ENCODE measurements at places on chromosomes 6 and 20. TPM values are rescaled to one million over a fixed set of nuclear protein-coding genes. Genes with fewer than 3 reads are reported as not detected.

The FKBP1A gene
- total RNA-seq, result 178 TPM

The ARMH2 gene
- total RNA-seq, result not detected

The BAG2 gene
- 10.4 TPM for total RNA-seq

The TREM1 gene
- 0.98 TPM for total RNA-seq

The ZC3H12D gene
- not detected for total RNA-seq

The BPIFB1 gene
- not detected for total RNA-seq

The PGC gene
- total RNA-seq, result not detected

The LY6G6F gene
- total RNA-seq, result not detected

The DEFB124 gene
- total RNA-seq, result not detected

The RAB44 gene
- total RNA-seq, result not detected

The PCMT1 gene
- 122 TPM for total RNA-seq

The DYNLT2 gene
- 0.51 TPM for total RNA-seq

The ZNF831 gene
- not detected for total RNA-seq

The TP53RK gene
- 48.1 TPM for total RNA-seq

The MOG gene
- not detected for total RNA-seq

The PNISR gene
- 42.5 TPM for total RNA-seq

The SLC22A2 gene
- not detected for total RNA-seq

GRCh38 chr6:168132531-168133167, 53.6 kb upstream of the FRMD1 start:
- peak; percentile 47 for DNase-seq

- DNase-seq, result peak; percentile 92
Measured at GRCh38 chr6:2959909-2960719, 11.3 kb downstream of the SERPINB6 start.

DNA sequence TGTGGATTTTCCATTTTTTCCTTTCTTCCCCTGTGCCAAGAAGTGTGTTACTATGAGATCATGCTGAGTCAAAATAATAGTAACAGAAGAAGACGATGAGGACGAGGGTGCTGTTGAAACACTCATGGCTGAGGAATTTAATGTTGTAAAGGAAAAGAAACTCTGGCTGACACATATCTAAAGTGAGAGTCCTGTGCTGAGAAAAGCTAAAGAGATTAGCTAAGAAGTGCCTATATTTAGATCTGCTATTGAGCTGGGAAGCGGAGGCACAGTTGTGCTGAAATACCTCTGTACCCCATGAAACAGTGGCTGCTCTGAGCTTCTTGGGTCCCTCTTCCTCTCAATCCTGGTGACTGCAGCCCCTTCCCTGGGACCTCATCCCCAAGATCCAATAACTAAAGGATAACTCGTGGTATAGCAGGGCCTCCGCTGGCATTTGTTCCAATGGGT, 1.1 kb upstream of the SYTL3 start:
- DNase-seq, result peak; percentile 44

DNA sequence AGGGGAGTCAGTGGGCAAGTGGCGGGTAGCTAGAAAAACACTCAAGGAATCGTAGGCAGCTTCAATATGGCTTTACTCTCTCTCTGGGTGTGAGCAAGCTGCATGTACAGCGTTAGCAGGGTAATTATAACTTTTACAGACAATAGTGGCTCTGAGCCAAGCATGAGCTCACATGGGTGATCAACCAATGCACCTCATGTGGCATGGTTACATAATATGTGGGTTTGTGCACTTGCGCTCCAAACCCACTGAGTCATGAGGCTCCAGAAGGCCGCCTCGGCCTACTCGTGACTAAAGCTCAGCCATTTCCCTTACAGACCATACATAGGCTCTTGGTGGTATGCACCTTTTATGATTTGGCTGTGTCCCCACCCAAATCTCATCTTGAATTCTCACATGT, 78.4 kb upstream of the FBXL4 start:
- DNase-seq, result no peak

DNA sequence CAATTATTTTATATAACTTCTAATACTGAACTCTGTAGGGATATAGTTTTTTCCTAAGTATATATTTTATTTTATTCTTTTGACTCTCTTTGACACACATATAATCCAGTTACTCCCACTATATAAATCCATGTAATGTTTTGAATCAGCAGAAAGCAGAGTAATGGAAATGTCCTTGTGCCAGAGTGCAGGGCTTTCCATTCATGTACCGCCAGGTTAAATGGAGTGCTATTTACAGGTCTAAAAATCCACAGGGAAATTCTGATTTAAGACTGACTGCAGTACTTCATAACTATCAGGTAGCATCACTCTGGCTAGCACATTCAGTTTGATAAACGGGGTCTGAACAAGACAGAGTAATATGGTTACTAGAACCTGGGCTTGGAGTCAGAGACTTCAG, 626.8 kb downstream of the COL12A1 start:
- no peak for DNase-seq

GRCh38 chr20:59123011-59123677, 40.5 kb upstream of the ZNF831 start:
- DNase-seq, result no peak

GRCh38 chr6:85460921-85461797, 11.3 kb downstream of the NT5E start:
- peak; percentile 68 for DNase-seq

- DNase-seq, result peak; percentile 93
Measured at GRCh38 chr6:1724616-1725015, 114.9 kb downstream of the FOXC1 start.

DNA sequence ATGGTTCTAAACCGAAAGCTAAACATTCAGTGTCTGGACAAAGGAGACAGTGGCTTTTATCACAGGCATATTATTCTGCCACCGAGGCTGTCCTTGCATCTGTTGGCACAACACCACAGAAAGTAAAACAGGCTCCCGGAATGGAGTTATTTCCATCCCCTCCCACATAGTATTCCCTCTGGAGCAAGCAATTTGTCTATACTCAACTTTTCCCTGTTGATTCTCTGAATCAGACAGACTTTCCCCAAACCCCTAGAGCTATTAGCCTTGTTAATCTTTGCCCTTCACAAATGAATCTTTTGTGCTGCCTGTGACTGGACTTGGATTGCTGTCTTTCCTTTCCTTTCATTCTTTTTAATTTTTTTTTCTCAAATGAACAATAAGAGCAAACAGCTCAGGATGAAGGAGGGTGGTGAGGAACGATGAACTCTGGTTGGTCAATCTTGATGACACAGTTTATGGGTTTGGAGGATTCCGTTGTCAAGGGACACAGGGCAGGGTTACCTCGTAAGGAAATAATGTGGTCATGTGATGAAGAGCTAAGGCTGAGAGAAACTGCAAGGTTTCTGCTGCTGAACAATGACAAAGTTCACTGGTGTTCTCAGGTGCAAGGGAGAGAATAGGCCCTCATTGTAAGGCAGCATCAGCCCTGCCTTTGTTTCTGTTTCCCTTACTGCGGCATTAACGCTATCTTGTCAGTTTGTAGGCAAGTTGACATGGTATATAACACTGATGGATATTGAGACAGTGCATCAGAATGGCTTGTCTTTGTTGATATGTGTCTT, 275.0 kb upstream of the BMP2 start:
- peak; percentile 65 for DNase-seq

- no peak for DNase-seq
Measured at GRCh38 chr6:89547281-89547680, 91.3 kb downstream of the LYRM2 start.

DNA sequence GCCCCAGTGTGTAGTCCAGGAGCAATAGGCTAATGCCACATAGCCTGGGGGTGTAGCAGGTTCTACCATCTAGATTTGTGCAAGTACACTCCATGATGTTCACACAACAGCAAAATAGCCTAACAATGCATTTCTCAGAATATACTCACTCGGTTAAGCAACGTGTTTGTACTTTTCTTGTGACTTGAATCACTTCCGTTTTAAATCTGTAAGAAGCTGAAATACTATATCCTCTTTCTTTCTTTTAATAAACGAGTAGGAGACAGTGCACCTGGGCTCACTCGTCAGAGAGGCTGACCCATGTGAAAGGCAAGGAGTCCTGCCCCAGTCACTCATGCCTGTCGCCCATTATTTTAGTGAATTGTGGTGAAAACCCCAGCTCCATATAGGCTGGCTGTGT, 201.6 kb downstream of the FOXA2 start:
- peak; percentile 74 for DNase-seq

DNA sequence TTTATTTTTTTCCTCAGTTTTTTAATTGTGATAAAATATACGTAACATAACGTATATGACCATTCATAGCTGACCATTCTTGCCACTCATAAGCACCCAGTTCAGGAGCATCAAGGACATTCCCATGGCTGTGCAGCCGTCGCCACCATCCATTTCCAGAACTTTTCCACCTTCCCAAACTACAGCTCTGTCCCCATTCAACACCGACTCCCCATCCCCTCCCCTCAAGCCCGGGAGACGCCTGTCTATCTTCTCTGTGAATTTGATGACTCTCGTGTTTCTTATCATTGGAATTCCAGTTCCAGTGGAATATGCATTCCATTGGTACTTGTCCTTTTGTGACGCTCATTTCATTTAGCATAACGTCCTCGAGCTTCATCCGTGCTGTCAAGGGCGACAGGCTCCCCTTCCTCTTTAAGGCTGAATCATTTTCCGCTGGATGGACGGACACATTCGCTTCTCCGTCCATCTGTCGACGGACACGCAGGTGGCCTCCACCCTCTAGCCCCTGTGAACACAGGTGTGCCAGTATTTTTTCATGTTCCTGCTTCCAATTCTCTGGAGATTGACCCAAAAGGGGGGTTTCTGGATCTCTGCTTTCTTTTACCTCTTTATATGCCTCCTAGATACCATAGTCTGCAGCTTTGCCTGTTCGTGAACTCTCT, 88.1 kb downstream of the YTHDF1 start:
- DNase-seq, result no peak

- DNase-seq, result no peak
Measured at GRCh38 chr20:32235331-32236047, 27.8 kb downstream of the POFUT1 start.

DNA sequence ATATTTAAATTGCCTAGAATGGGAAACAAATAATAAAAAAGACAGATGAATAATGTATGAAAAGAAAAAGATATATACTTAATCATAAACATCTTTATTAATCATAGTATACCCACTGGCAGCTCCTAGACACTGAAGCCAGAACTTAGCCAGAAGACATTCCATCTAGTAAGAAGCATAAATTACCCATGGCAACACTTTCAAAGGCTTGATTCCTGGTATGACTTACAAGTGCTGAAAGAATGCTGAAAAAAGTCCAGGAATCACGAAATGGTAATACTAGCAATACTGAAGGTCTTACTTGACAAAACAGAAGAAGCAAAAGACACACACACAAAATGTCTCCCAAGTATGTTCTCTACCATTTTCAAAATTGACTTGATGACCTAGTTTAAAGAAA, 38.0 kb downstream of the RWDD2A start:
- DNase-seq, result no peak

DNA sequence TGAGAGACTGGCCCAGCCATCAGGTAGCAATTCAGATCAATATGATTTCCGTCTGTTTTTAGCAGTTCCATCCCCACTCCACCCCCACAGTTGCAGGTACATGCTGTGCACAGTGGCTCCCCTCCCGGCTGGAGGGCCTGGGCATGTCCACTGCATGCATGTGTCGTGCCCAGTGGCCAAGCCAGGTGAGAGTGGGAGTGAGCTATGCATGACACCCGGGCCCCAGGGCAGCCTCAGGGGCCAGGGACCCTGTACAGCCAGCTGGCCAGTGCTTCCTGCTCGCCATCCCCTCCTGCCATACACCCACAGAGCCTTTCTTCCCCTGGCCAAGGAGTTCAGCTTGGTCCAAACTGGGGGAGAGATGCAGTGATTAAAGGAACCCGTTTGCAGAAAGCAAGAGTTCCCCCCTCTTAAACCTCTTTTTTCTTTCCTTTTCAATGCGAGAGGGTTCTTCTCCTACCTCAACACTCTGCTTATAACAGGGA, 135.3 kb downstream of the THBS2 start:
- no peak for DNase-seq

DNA sequence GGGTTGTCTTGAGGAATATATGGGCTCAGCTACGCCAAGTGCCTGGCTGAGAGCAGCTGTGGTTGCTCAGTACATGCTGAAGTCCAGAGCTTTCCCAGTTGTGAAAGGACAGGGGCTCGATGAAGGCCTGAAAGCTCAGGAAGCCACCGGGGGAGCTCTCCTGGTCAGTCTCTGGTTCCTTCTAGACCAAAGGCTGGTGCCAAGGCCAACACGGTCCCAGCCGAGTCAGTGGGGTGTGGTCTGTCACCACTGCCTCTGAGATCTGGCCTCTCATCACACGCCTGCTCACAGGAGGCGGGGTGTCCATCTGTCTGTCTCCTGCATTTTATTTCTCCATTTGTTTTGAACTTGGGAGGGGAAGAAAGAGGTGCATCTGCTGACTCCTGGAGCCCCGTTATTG, 4.9 kb upstream of the FAM83C start:
- DNase-seq, result peak; percentile 56

GRCh38 chr6:4178737-4179333, 43.5 kb upstream of the ECI2 start:
- no peak for DNase-seq

DNA sequence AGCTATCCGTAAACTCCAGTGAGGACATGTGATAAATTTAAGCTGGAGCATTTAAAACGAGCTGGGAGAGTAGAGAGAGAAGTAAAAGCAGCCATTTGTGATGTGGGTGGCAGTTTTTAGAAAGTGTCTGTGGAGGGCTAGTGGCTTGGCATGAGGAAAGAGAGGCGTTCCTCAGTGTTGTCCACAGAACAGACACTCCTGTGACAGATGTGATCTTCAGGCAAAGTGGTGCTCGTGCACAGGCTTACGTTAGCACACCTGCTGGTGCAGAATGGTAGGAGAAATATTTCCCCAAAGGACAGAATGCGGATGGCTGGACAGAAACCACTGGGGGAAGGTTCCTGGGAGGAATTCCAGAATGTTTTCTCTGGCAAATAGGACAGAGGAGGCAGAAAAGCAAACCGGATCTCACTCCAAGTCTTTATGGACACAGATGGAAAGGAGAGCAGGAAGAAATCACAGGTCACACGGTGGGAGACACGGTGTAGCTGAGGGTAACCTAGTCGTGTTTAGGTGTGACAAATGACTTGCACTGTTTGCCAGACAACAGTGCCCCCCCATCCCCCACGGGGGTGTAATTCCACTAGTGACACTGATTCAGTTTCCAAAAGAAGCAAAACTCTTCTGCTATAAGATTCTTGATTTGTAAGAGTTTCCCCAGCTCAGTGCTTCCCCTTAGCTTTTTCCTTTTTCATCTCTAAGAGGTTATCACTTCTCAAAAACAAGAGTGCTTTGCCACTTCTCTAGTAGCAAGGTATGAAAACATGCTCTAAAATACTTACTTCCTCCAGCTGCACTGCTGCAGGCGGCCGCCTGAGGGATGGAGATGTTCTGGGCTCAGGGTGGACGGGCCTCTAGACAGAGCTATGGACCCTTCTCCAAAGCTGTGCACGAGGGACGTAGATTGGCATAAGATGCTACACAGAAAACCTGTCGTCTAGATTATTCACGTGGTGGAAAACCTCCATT, 293.2 kb downstream of the QKI start:
- DNase-seq, result no peak

- DNase-seq, result no peak
Measured at GRCh38 chr6:34030831-34031624, 114.9 kb downstream of the GRM4 start.

DNA sequence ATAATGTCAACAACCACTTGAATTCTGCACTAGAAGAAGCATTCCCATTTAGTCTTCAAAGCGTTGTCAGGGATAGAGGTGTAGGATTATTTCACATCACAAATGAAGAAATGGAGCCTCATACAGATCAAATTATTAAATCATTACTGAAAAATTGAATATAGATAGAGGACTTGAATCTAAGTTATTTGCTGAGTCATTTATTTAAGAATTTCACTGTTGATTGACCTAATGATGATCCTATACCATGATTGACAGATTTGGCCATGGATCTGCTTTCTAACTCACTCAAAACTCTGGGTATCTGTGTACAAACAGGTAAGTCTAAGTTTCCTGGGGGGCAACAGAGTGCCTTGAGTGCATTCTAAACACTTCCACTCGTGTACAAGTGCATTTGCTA, 215.9 kb downstream of the BTBD3 start:
- DNase-seq, result no peak

Data from PC-3 (cell line).